Muscle of arm (tissue), 14 donors: ENCODE measurements at places on chromosomes 6 and 20. TPM values are rescaled to one million over a fixed set of nuclear protein-coding genes. Genes with fewer than 3 reads are reported as not detected.

GRIK2 gene
- 2.3 TPM for polyA plus RNA-seq

PLAGL2 gene
- polyA plus RNA-seq, result 19.8 TPM

AVP gene
- not detected for polyA plus RNA-seq

PAK5 gene
- polyA plus RNA-seq, result 0.22 TPM

CCN2 gene
- 35.3 TPM for polyA plus RNA-seq

HLA-DRB5 gene
- 1.5 TPM for polyA plus RNA-seq

GRCh38 chr6:116579143-116579542 lies 7.8 kb downstream of the RWDD1 start:
- no peak for DNase-seq

DNA sequence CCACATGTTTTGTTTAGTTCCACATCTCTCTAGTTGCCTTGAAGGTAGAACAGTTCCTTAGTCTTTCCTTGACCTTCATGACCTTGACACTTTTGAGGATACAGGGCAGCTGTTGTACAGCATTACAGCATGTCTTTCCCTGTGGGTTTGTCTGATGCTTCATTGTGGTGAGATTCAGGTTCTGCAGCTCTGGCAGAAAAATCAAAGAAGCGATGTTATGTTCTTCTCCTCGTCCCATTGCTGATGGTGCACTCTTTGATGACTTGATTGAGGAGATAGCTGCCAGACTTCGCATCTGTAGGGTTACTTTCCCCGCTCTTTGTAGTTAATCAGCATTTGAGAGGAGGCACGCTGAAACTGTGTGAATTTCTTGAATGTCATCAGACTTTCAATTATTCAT lies 12.0 kb downstream of the CEBPB start:
- DNase-seq, result no peak

GRCh38 chr20:20953738-20954618 lies 152.2 kb downstream of the LINC00237 start:
- DNase-seq, result peak; percentile 22

- DNase-seq, result no peak
Measured at GRCh38 chr20:60300374-60300773, 342.2 kb downstream of the CDH26 start.

DNA sequence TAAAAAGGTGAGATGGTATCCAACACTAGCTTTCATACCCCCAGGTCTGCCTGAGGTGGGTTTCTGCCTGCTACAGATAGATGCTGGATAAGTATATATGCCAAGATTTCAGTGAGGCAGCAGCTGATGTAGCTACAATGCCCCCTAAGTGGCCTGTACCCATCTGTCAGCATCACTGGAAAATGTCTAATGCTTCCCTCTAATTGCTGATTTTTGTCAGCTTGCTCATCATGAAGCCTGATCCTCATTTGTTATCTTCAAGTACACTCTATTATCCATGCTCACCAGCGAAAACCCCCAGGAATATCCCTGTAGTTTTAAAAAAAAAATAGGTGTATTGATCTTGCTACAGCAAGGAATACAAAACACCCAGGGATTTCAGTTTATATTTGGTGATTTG lies 32.2 kb downstream of the OPRM1 start:
- no peak for DNase-seq

DNA sequence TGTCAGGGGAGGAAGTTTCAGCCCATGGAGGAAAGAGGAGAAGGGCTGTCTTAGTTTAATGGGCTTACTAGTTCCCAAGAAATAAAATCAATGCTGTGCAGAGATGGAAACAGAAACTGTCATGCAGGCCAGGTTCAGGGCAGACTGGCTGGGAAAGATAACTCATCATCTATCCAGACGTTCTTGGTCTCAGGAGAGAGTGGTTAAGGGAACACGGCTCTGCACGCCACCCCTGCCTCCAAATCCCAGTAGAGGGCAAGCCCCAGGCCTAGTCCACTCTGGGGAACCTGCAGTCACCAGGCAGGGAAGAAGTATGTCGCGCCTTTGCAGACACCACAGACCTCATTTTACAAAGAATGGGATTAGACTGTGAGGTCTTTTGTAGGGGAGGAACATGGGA lies 12.5 kb downstream of the ALDH8A1 start:
- DNase-seq, result no peak

GRCh38 chr6:29631860-29632731 lies 887 bp downstream of the GABBR1 start:
- peak; percentile 46 for DNase-seq

GRCh38 chr6:38782616-38783015 lies 67.5 kb downstream of the DNAH8 start:
- DNase-seq, result no peak

- no peak for DNase-seq
Measured at GRCh38 chr20:23127506-23128279, 41.6 kb upstream of the CD93 start.

DNA sequence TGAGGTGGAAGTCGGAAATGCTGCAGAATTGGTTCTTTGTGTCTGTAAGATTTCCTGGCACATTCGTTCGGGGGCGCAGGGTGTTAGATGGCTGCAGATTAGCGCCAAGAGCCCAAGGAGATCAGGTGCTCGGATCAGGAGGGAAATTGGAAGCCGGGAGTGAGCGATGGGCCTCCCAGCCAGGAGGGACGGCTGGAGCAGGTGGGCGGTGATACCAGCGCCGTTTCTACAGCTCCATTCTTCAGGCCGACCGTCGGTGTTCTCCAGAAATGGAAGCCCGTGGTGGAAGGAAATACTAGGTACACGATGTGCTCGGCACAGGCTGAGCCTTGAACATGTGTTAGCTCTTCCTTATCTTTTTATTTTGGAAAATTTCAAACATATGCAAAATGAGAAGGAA lies 6.5 kb downstream of the SIRPA start:
- DNase-seq, result no peak

DNA sequence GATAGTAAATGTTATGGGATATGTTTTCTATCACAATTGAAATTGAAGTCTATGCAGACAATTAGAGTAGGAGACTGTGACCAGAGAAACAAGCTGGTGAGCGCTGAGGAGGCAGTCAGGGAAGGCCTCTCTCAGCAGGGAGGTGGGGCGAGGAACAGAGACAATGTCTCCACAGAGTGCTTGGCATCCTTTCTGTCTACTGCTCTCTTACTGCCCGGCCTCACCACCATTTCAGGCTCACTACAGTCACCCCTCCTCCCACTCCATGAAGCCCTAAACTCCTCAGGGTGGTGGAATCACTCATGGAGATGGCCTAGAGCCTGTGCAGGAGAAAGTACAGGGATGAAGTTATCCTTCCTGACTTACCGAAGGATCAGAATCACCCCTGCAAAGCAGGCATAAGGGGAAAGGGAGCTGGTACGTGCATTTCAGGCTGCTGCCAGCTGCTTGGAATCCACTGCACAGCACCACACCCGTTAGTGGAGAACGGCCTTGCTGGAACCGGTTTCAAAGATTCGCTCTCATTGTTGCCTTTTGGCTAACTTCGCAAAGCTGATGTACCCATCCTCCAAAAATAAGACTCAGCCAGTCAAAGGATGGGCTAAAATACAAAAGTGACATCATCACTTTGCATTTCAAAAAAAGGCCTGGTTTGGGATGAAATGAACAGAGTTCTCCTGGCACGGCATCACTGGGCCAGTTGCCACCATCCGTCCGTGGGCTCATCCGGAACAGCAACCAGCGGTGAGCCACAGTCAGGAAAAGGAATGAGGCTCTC lies 67.3 kb downstream of the SLC22A23 start:
- DNase-seq, result peak; percentile 69

- no peak for DNase-seq
Measured at GRCh38 chr6:170366248-170366960, 59.8 kb downstream of the FAM120B start.

DNA sequence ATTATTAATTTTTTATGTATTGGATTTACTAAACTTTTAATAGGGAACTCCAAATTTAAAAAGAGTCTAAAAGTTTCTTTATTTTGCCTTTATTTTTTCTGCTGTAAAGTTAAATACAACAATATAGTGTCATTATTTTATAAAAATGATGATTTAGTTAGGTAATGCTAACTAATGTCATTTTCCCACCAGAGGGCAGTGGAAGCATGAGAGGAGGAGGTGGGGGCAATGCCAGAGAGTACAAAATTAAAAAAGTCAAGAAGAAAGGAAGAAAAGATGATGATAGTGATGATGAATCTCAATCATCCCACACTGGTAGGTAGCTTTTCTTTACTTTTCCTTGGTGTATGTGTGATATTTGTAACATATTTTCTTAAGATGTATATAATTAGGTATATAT lies 20.2 kb upstream of the FHL5 start:
- no peak for DNase-seq

GRCh38 chr20:6887966-6888365 lies 120.5 kb downstream of the BMP2 start:
- no peak for DNase-seq

- no peak for DNase-seq
Measured at GRCh38 chr20:63423751-63424150, 48.7 kb downstream of the KCNQ2 start.
